ENCODE measurements at places on chromosomes 3 and 15.

DNA sequence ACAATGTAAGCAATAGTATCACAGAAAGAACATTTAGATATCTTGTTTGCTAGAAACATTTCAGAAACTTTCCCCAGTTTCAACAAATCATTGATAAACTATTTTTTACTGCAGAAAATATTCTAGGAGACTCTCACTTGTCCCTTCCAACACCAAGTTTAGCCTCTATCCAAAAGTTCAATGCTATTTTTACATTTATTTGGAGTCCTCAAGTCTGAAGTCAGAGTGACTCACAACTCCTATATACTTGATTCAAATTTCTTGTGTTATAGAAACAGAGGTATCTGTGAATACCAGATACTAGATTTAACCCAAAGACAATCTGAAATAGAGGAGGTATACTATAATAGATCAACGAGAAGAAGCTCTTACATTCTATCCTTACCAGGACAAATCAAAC lies 49.6 kb downstream of the RFX7 start:
- no peak for DNase-seq

GRCh38 chr3:162658003-162658402 lies 1161.4 kb downstream of the OTOL1 start:
- DNase-seq = no peak

DNA sequence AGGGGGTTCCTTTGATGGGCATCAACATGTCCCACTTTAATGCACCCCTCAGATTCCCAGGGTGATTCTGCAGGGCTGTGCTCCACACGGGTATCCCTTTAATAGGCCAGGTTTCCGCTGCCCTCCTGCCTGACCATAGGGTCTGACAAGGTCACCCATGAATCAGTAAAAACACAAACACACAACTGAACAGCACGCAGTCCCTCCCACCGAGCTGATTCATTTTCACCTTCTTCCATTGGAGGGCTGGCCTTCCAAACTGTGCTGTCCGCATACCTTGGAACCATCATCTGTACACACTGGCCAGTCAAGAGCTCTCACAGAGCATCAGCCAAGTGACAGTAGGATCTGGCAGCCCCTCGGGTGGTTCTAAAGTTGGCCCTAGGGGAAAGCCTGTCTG lies 93.7 kb downstream of the FBLN2 start:
- DNase-seq = no peak

GRCh38 chr3:163916596-163917560 lies 1161.4 kb downstream of the SI start:
- DNase-seq = no peak

DNA sequence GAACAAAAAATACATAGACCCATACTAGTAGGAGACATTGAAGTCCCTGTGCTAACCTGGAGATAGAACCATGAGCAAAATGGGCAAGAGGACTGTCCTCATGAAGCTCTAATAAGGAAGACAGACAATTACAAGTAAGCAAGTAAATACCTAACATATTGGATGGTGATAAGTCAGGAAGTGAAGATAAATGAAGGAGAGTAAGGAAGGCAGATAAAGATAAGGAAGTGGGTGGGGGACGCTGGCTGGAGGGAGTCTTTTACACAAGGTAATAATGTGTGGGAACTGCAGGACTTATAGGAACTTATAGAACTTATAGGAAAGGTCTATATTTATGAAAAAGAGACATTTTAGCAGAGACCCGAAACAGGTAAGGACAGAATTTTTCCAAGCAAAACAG lies 148.9 kb upstream of the ABI3BP start:
- DNase-seq = no peak

DNA sequence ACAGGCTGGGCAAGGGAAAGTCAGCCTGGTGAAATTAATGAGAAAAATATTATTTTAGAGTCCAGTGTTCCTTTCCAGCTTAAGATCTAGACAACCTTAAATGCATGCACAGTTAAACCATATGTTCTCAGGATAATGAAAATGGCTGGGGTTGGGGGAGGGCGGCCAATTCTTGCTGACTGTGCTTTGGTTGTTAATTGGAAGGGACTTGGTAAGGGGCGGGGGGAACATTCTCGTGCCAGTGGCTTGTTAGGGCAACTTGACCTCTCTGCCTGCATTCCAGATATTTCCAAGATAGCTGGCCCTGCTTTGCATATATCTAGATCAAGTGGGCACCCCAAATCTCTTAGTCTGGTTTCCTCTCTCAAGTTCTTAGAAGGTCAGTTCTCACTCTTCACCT lies 112.5 kb downstream of the TOP2B start:
- no peak for DNase-seq
